Smooth muscle cell of the umbilical artery (primary cell): ENCODE measurements at places on chromosomes 12 and 14. TPM values are rescaled to one million over a fixed set of nuclear protein-coding genes. Genes with fewer than 3 reads are reported as not detected.

Gene CCDC177
- not detected in 2 replicates for total RNA-seq

Gene FLRT2
- total RNA-seq: 50.6 and 87.9 TPM in 2 replicates

Gene ZDHHC22
- total RNA-seq: not detected in 2 replicates

Gene CAPZA3
- not detected in 2 replicates for total RNA-seq

Gene VPS37B
- total RNA-seq: 14.3 and 19.3 TPM in 2 replicates

Gene TMTC1
- 8.9 and 20.5 TPM in 2 replicates for total RNA-seq

Gene AQP5
- total RNA-seq: not detected in 2 replicates

Gene LRRK2
- 1.7 and 2.4 TPM in 2 replicates for total RNA-seq

Gene FLVCR2
- total RNA-seq: 0.59 and 0.74 TPM in 2 replicates

Gene SMARCD1
- total RNA-seq: 21.1 and 54.0 TPM in 2 replicates

Gene PRB3
- total RNA-seq: not detected in 2 replicates

Gene EFS
- total RNA-seq: 1.8 and 5.6 TPM in 2 replicates

Gene SLCO1B1
- total RNA-seq: not detected in 2 replicates

Gene TRAF3
- 57.9 and 60.6 TPM in 2 replicates for total RNA-seq

Gene TMEM132C
- total RNA-seq: not detected in 2 replicates

Gene JPH4
- total RNA-seq: not detected in 2 replicates

Gene SLC25A21
- 0.51 and 0.89 TPM in 2 replicates for total RNA-seq
